Stimulated activated CD4-positive, alpha-beta T cell treated with anti-CD3 and anti-CD28 coated beads, Interleukin-2, amount 100 ng/mL, for 48 hours (primary cell): ENCODE measurements at places on chromosomes 3 and 15.

DNA sequence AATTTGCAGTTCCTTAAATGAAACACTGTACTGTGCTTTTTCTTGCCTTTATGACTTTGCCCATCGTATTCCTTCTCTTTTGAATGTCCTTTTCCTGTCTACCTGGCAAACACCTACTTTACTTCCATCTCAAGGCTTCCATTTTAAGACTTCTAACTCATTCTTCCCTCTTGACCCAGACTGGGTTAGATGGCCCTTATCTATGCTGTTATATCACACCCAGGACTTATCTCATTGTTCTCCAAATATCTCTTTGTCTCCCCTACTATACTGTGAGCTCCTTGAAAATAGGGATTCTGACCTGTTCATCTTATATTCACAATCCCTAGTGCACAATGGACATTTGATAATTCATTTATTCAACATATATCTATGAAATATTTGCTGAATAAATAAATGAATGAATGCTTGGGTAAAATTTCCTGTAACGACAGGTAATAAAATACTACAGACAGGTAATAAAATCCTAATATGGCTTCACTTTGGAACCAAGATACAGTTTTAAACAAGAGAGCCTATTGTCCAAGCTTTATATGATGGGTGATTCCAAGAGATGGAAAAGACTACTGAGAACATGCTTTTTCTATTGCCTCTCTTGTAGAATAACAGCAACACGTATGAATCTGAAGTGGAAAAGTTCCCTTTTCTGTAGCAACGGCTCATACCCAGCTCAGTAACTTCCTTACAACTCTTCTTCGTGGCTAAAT is 22.7 kb downstream of the EFL1 start:
- DNase-seq = no peak

DNA sequence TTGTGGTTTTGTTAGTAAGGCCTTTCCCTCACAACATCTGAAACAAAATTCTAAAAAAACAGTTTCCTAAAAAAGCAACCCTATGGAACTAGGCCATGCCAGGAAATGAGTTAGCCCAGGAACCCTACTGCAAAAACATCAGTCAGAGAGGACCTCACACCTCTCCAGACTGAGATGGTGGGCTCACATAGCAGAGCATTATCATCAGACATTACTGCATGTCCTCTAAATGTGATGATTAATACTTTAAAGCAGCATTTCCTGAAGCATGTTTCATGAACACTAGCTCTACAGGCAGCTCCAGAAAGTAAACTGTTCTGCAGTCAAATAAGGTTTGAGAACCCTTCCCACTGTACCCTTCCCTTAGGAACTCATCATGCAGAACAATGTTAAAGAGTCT is 232.3 kb upstream of the MRPL3 start:
- no peak for DNase-seq

DNA sequence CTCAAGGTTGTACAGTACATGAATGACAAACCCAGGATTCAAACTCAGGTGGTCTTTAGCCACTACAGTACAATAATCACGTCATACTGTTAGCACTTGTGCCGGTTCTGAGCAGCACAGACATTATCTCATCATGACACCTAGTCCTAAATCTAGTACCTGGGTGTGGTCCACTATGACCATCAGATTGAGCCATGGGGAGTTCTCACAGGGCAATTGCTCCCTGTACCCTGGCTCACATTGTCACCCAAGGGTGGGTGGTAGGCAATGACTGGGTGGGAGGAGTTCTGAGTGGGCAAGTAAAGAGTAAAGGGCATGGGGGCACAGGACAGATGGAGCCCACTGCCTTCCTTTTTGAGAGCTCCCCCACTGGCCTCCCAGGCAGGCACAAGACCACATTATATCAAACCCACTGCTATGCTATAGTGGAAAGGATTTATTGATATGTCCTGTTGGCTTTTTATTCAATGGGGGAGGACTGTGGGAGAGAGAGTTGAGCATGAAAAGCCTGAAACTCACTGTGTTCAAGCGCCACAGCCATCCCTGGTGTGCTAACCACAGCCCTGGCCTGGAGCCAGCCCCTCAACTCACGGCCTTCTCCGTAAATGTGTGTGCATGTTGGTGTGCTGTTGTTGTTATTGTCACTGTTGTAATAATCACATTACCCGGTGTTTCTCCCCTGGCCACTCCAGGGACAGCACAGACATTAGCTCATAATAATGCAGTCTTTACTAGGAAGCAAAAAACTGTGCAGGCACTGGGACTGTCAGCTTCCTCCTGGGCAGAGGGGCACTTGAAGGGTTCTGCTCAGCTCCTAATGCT is 27.3 kb downstream of the ADCY5 start:
- no peak for DNase-seq

DNA sequence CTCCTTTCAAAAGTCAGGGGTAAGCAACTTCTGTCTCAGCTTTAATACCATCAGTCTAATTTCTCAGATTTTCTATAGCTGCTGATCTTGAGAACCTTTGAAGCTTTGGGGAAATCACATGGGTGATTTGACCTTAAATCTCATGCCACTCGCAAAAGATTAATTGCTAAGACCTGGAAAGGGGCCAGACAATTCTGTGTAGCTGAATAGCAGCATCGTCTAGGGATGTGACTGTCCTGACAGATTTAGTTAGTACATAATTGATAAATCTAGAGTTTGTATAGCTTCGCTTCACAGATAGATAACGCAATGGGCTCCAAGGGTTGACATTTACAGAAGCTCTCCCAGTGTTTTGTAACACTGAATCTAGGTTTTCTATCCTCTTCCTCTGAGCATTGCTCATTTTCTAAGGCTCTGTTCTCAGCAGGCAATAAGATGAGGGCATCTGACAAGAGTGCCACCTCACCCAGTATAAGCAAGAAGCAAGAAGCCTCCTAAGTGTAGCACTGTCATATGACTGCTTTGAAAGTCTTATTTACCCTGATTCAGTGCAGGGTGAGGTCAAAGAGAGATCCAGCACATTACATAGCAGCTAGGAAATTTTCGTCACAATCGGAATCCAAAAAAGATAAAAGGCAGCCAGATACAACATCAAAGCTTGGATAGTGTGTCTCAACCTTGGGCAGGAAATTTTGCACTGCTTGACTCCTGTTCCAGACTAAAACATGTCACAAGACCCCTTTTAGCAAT is 47.7 kb upstream of the DUT start:
- DNase-seq = no peak

DNA sequence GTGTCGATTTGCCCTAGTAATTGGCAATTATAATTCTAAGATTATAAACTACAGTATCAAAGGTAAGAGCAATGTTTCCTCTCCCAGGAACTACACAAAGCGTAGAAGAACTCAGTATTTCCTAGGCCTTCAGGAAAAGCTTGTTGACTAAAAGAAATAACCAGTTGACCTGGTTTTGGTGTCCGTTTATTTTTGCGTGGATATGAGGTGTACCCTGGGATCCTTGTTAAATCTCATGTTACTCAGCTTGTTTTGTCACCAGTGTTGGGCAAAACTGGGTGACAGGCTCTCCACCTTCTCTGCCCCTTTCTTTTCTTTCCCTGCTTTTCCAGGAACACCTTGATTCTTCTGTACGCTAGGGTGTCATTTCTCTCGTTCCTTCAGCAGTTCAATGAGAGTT is 97.2 kb downstream of the CACNA1D start:
- DNase-seq = no peak

DNA sequence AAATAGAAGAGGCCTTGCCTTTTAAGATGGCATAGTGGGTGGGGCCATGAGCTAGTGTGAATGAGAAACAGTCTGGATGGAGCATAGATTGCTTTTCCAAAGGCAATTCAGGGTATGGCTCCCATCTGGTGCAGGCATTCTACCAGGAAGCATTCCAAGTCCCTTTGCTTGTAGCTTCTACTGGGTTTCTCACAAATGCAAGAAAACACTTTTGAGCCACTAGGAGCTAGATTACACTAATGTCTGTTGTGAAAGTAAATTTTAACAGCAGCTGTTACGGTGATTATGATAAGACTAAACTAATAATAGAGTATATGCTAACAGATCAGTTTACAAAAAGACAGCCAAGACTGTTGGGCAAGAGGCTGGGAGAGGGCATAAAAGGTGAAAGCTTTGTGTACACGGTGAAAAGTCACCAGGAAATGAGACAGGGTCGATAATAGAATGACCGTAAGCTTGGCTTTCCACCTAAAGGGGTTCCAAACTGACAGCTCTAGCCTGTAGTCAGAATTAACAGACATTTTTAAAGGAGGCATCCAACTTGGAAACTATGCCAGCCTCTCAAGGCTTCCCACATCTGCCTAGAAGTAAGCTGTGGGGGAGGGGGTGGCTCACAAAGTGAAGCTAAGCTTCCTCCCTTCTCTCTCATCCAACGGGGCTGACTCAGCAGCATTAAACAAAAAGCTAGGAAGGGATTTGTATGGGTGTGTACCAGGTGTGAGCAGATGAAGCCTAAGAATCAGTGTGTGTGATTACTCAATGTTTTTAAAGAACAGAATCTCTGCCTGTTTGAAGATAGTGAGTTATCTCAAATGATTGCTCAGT is 61.1 kb upstream of the GPD1L start:
- DNase-seq = no peak

- DNase-seq = no peak
Measured at GRCh38 chr15:59063042-59063441, 41.9 kb upstream of the CCNB2 start.

GRCh38 chr3:40452562-40452875 is 4.6 kb upstream of the RPL14 start:
- DNase-seq = no peak

DNA sequence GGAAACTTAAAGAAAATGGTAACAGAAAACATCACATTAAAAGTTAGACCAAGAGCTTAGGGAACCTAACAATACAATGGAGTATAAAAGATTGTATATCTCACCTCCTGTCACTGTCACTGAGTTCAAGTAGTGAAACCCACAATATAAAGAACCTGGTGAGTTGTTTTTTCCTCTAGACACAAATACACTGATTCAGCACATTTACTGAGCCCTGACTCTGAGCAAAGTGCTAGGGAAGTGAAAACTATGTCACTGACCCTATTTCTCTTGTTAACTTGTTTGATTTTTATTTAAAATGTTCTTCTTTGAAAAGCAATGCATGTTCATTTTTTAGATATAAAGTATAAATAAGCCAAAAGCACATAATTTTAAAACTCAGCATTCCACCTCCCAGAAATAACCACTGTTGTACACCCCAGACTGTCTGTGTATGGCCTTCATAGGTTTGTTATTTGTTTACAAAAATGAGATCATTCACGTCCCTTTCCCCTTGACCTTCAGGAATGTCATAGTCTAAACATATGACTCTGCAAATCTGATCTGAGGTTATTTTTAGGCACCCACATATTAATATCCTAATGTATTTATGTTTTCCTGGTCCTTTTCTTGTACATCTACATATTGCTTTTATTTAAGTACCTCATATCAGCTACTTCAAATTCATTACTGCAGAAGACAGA is 69.2 kb upstream of the CSTA start:
- DNase-seq = no peak

DNA sequence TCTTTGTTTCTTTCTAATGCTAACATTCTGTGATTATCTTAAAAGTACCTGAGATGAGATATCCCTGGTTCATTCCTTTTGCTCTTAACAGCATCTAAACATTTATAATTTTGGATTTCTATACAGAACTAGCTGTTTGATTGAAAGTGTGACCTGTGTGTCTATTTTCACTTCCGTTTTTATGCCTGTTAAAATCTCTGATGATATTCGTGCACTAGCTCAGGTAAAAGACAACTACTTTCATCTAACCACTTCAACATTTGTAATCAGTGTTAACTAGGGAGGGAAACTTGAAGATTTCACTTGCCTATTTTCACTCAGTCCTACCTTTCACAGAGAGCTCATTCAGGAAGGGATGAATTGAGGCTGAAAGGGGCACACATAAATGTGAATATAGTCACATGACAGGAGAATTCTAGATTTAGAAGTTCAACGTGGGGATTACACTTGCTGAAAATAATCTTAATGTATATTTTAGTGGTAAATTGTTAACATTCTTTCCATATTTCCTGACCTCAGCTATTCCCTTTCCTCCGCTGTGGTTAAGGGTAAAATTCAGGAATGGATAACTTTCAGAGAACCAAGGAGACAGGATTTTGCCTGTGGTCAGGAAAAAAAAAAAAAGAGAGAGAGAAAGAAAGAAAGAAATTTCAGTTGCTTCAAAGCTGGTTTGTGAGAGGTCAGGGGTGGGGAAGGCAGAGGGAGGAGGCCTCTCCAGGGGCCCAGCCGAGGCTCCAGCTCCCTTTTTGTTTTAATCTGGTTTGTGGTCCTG is 159.8 kb upstream of the TSC22D2 start:
- no peak for DNase-seq

DNA sequence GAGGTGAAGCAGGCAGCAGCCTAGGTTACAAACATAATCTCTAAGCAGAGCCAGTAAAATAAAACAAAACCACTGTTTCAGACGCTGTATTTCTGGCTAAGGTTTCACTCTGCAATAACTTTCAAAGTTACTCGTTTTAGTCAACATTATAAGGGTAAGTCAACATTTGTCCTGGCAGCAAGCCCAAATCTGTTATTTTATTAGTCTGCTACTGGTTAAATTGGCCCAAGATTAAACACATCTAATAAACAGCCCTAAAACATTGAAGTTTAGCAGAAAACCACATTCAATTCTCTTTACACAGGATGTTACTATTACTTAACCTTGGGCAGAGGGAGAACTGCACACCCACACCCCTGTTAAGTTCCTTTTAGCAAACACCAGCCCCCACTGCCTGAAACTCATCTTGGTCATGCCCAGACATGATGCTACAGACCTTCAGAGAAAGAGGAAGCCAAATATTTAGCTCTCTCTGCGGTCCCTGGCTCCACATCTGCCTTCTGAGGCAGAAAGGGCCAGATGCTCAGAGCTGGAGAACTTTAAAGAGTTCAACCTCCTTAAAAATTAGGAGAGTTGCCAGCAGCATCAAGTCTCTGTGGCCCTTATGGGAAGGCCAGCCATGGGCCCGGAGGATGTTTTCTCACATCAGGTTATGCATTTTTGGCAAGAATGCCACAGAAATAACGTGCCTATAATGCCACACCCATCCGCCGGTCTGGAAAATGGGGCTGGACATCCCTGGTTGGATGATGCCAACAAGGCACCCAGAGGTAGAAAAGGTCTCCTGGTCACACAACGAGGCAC is 17.9 kb downstream of the ARHGEF3 start:
- no peak for DNase-seq

DNA sequence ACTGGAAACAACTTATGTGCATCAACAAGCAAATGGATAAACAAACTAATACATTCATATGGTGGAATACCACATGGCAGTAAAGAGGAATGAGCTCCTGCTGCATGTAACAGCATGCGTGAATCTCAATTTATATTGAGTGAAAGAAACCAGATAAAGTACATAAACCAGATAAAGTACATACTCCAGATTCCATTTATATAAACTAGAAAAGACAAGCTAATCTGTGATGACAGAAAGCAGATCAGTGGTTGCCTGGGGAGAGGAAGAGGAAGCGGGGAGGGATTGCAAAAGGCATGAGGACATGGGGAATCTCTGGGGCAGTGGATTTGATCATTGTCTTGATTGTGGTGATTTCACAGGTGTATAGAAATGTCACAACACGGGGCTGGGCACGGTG is 34.2 kb downstream of the LIMD1 start:
- DNase-seq = no peak

DNA sequence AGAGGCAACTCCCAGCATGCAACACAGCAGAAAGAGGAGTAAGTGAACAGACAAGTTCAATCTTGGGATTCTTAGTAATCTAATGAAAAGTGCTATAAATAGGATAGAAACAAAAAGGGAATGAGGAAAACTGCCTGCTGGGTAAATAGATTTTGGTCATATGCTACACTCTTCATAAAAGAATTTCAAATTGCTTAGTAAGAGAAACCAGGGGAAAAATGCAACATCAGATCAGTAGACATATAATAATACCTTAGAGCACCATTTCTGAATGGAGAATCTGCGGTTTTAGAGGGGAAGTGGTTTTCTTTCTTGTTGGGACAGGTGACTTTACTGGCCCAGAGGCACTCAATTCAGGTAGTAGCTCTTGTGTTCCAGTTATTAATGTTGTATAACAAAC is 13.4 kb upstream of the TBC1D5 start:
- DNase-seq = no peak
